ENCODE measurements at places on chromosomes 5 and 9.

DNA sequence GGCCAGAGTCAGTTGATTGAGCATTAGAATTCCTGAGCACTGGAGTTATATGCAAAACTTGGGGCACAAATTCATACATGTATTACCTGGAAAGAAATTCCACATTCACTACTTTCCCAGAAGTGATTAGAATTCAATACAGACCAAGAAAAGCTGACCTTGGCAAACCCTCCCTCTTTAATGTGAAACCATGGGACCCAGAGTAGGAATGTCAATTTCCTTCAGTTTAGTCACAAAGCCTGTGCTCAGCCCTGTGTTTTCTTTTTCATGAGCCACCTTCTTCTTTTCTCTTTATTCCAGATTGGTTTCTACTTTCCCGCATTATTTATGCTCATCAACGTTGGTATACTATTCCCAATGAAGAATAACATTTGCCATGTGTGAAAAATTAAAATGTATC is 420.2 kb downstream of the CDH12 start:
- DNase-seq = no peak

DNA sequence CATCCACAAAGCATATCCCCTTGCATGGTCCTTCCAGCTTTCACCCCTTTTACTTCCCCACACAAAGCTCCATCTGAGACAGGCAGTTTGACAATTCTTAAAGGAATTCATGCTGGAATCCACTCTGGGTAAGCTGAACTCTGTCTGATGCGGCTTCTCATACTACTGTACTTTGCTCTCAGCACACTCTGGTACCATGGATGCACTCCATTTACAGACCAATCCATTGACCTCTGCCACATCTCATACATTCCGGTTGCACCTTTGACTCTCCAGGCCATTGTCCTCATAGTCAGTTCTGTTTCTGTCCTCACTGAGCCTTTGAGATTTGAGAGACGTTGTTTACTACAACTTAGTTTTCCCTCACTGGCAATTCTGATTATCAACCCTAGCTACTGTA is 12.2 kb downstream of the SPATA9 start:
- DNase-seq = no peak

GRCh38 chr9:133924453-133924852 is 67.7 kb downstream of the VAV2 start:
- DNase-seq = no peak

DNA sequence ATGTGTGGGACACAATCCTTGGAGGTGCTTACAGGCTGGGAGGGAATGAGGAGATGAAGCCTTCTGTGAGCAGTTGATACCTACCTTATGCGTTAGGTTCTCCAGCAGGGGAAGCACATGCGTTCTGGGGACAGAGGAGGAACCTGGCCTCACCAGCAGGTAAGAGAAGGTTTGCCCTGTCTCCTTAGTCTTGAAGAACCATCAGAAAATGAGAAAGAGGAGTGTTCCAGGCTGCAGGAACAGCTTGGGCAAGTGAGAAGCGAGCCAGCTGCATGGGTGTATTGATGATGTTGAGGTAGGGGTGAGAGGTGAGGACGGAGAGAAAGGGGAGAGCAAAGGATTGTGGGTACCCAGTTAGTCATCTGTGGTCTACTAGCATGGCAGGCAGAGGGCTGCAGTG is 156.9 kb upstream of the MVB12B start:
- DNase-seq = no peak

- no peak for DNase-seq
Observed at GRCh38 chr5:1108023-1108864, 3.6 kb downstream of the SLC12A7 start.
